ENCODE measurements at places on chromosomes 13 and 19. TPM values are rescaled to one million over a fixed set of nuclear protein-coding genes. Genes with fewer than 3 reads are reported as not detected.
A peak's percentile ranks its signal among the peaks of the same experiment; 100 is the strongest.

Gene LMTK3
- total RNA-seq, result 3.1 TPM

Gene KCNJ14
- 2.1 TPM for total RNA-seq

Gene ZNF154
- 4.0 TPM for total RNA-seq

Gene SOX1
- total RNA-seq, result not detected

Gene GPR4
- not detected for total RNA-seq

- peaks cover 8% of the 10 kb centered on the region for H3K36me3 ChIP-seq
- peaks cover 32% of the 10 kb centered on the region for H3K4me1 ChIP-seq
- peak overlapping the region; percentile 90 for H3K27ac ChIP-seq
- no peaks in the 10 kb centered on the region for H3K27me3 ChIP-seq
- H3K4me3 ChIP-seq, result peak overlapping the region; percentile 26
- peak; percentile 81 for DNase-seq
These were observed 4.0 kb upstream of the FLT3LG start for GRCh38 chr19:49469828-49470614.

- H3K4me3 ChIP-seq, result no peak overlapping the region
- no peak for DNase-seq
- no peaks in the 10 kb centered on the region for H3K27me3 ChIP-seq
- no peaks in the 10 kb centered on the region for H3K36me3 ChIP-seq
These were observed 154.7 kb upstream of the SGCG start for GRCh38 chr13:23025864-23026608.

GRCh38 chr13:46603165-46603603 lies 50.2 kb downstream of the LRCH1 start:
- H3K4me1 ChIP-seq, result peaks cover 52% of the 10 kb centered on the region
- H3K27ac ChIP-seq, result no peak overlapping the region
- H3K36me3 ChIP-seq, result peaks cover 4% of the 10 kb centered on the region
- no peaks in the 10 kb centered on the region for H3K27me3 ChIP-seq

- no peaks in the 10 kb centered on the region for H3K27me3 ChIP-seq
- no peak overlapping the region for H3K4me3 ChIP-seq
- no peak overlapping the region for H3K27ac ChIP-seq
These were observed 818.6 kb downstream of the SLITRK6 start for GRCh38 chr13:84980571-84980970.

DNA sequence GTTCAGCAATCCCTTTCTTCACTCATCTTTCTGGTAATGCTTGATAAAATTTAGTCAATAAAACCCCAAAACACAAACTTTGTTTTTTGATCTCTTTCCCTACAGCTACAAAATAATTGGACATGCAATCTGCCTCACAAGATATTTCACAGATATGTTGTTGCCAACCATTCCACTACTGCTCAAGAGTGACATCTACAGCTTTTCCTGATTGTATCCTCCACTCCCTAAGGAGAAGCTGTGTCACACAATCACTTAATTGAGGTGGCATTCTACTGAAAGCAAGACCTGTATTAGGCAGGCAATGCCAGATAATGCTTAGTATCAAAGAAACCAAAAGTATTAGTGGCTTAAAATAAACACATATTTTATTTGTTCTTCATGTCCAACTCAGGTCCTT lies 1646.2 kb upstream of the SPRY2 start:
- H3K4me3 ChIP-seq, result no peak overlapping the region
- DNase-seq, result no peak
- H3K27ac ChIP-seq, result no peak overlapping the region
- H3K36me3 ChIP-seq, result no peaks in the 10 kb centered on the region

DNA sequence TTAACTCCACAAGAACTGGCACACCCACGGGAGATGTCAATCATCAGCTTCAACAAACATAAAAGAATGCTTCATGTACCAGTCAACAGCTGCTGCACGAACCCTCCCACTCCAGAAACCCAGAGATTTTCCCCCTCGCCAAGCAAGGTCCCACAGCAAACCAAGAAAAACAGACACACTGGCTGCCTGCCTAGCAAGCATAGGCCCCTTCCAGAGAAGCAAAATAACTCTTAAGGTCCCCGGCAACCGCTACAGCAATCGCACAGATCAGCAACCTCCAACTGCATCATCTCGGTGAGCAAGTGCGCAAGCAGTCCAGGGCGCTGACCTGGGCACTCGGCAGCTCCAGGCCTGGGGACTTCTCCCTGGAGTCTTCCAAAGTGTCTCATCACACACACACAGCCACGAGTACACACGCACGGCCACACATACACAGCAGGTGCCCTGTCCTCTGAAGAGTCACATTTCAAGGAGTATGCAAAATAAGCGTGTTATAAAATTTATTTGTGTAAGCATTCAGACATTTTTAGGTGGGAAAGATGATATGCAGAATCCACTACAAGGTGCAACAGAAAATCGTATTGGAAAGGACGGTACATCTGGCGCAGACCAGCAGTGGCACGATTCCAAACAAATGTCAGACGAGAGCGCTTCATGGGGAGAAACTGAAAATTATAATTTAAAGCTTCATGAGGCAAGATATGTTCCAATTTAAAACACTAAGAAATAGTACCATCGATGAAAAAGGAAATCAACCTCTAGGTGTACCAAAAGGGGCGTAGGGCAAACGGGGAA lies 125.0 kb downstream of the STK24 start:
- peaks cover 73% of the 10 kb centered on the region for H3K36me3 ChIP-seq
- no peaks in the 10 kb centered on the region for H3K27me3 ChIP-seq
- peak overlapping the region; percentile 36 for H3K27ac ChIP-seq
- DNase-seq, result no peak

DNA sequence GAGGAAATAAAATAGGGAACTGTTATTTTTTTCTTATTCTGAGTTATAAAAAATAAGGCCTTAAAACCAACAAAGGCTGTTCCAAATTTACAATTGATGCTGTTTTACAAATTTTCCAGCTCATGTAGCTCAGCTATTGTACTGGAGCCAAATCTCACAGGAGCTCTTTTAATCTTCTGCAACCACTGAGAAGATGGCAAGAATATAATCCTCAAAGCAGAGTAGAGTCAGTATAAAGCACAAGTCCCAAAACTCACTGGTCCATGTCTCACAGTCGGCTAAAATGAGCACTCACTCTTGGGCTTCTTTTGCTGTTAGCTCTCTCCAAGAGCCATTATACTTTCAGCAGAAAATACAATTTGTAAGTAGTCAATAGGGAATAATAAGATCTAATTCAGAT lies 1074.4 kb upstream of the PRR20A start:
- no peaks in the 10 kb centered on the region for H3K27me3 ChIP-seq
- no peak overlapping the region for H3K27ac ChIP-seq
- no peaks in the 10 kb centered on the region for H3K36me3 ChIP-seq
- no peak overlapping the region for H3K4me3 ChIP-seq
- no peaks in the 10 kb centered on the region for H3K4me1 ChIP-seq

DNA sequence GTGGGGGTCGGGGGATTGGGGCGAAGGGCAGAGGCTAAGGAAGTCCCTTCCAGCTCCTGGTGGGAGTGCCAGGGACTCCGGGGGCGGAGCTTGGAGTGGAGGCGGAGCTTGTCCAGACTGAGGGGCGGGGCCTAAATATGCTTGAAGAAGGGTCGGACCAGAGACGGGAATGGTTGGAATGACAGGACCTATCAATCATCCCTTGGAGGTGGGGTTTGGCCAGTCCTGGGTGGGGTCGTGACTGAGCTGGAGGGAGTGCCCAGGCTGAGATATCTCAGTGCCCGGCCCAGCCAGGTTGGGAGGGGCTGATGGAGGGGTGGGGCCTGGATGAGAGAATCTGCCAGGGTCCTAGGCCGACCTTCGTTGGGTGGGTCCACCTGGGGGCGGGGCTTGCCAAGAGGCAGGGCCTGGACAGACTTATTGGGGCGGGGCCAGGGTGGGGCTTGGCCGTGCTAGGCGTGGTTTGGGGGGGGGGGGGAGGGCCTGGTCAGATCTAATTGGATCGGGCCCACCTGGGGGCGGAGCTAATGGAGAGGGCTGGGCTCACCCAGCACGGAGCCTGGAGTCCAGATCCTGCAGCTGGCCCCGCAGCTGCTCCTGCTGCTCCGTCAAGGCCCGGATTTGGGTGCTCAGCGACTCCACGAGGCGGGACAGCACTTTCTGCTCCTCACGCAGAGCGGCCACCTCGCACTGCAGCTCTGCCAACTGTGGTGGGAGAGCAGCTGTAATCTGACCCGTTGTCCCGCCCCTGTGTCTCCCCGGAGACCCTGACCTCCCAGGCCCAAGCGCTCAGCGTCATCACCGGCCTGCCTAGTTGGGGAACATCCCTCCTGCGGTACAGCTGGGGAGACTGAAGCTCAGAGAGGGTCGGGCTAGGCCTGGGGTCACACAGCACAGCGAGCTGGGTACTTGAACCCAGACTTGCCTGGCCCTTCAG lies 2.6 kb upstream of the WIZ start:
- peaks cover 13% of the 10 kb centered on the region for H3K4me1 ChIP-seq
- H3K4me3 ChIP-seq, result no peak overlapping the region
- H3K36me3 ChIP-seq, result peaks cover 61% of the 10 kb centered on the region
- H3K27ac ChIP-seq, result no peak overlapping the region

DNA sequence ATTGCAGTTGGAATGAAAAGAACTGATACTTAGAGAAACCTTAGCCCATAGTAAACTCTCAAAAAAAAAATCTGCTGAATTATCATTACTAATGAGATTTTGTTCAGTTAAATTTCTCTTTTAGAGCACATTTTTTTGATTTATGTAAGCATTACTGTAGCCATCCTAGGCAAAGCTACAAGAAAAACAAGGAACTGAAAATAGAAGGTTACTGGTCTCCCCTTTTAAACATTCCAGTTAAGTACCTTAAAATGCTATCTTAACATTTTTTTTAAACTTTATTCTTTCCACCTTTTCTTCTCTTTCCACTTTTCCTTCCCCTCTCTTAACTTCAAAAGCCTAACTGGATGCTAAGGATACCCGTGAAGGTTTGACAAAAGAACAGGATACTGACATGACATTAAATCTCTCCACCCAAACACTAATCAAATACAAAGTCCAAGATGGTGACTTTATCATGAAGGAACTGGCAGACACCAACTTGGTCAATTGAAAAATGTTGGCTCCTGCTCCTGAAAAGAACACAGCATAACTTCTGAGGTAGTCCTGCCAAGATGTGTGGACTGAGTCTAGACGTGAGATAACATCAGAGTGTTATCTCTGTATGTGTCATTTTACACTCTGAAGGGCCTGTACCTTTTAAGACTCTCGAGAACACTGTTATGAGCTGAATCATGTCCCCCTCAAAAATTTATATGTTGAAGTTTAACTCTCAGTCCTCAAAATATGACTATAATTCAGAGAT lies 29.5 kb upstream of the SACS start:
- no peak overlapping the region for H3K4me3 ChIP-seq
- H3K36me3 ChIP-seq, result no peaks in the 10 kb centered on the region

- H3K27me3 ChIP-seq, result peaks cover 1% of the 10 kb centered on the region
- no peak overlapping the region for H3K27ac ChIP-seq
- H3K4me1 ChIP-seq, result no peaks in the 10 kb centered on the region
- no peak for DNase-seq
- no peaks in the 10 kb centered on the region for H3K36me3 ChIP-seq
- H3K4me3 ChIP-seq, result no peak overlapping the region
These were observed 6.0 kb downstream of the KLK6 start for GRCh38 chr19:50963381-50963780.

DNA sequence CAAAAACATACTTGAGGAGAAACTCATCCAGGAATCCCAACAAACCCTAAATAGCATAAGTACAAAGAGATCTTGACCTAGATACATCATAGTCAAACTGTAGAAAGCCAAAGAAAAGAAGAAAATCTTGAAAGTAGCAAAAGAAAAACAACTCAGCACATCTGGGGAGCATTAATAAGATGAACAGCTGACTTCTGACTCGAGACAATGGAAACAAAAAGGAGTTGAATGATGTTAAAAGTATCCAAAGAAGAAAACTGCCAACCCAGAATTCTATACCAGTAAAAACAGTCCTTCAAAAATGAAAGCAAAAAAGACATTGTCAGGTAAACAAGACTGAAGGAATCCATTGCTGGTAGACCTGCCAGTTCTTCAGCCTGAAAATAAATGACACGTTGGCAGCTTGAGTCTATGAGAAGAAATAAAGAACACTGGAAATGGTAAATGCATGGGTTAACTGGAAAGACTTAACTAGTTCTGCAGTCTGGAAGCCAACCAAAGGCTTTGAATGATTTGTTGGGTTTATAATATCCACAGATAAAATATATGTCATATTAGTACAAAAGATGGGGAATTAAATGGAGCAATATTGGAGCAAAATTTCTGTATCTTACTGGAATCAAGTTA lies 46.8 kb downstream of the TSSK6 start:
- no peaks in the 10 kb centered on the region for H3K27me3 ChIP-seq
- no peak for DNase-seq
- H3K4me1 ChIP-seq, result peaks cover 30% of the 10 kb centered on the region
- H3K4me3 ChIP-seq, result no peak overlapping the region

- no peaks in the 10 kb centered on the region for H3K27me3 ChIP-seq
- peaks cover 52% of the 10 kb centered on the region for H3K36me3 ChIP-seq
- H3K4me3 ChIP-seq, result no peak overlapping the region
- DNase-seq, result no peak
- no peak overlapping the region for H3K27ac ChIP-seq
These were observed 111.0 kb upstream of the MCF2L start for GRCh38 chr13:112857914-112858490.

DNA sequence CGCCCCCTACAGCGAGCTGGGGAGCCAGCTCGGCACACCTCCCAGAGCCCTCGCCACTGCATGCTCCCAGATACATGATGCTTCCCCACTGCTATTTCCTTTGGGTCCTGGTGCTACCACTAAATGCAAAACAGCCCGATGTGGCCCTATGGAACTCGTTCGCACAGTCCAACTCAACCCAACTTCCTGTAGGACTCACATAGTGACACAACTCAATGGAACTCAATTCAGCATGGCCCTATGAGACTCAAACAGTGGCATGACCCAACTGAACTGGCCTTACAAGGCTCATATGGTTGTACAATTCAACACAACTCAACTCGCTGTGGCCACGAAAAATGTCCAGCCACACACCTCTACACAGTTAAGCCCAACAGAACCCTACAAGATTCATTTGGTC lies 3.5 kb downstream of the KCNA7 start:
- H3K36me3 ChIP-seq, result no peaks in the 10 kb centered on the region
- no peak overlapping the region for H3K27ac ChIP-seq

GRCh38 chr13:95552208-95552538 lies 347 bp upstream of the CLDN10 start:
- no peak overlapping the region for H3K27ac ChIP-seq
- H3K4me3 ChIP-seq, result no peak overlapping the region
- peaks cover 59% of the 10 kb centered on the region for H3K27me3 ChIP-seq
- DNase-seq, result no peak

DNA sequence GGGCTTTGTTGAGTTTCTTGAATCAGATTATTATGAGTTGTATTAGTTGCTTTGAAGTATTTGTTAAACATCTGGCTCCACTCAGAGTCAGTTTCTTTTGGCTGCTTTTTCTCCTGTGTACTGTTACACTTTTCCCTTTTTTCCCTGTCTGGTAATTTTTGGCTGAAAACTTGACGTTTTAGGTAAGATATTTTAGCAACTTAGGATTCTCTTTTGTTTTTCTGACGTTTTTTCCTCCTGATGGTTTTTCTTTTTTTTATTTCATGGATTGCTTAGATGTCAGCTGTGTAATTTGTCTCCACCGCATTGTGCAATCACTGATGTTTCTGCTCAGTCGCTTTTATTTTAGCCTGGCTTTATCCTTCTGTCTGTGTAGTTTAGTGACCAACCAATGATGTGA lies 20.7 kb downstream of the RFC3 start:
- DNase-seq, result no peak
- no peaks in the 10 kb centered on the region for H3K4me1 ChIP-seq
- no peaks in the 10 kb centered on the region for H3K27me3 ChIP-seq
- H3K27ac ChIP-seq, result no peak overlapping the region

GRCh38 chr13:85974608-85975366 lies 175.6 kb upstream of the SLITRK6 start:
- no peak for DNase-seq
- H3K36me3 ChIP-seq, result no peaks in the 10 kb centered on the region
- H3K27me3 ChIP-seq, result no peaks in the 10 kb centered on the region
- H3K27ac ChIP-seq, result no peak overlapping the region
- no peak overlapping the region for H3K4me3 ChIP-seq

- H3K27ac ChIP-seq, result no peak overlapping the region
- H3K36me3 ChIP-seq, result no peaks in the 10 kb centered on the region
- H3K27me3 ChIP-seq, result no peaks in the 10 kb centered on the region
These were observed 241.9 kb downstream of the UQCRFS1 start for GRCh38 chr19:28971049-28971448.
